ENCODE measurements at places on chromosomes 7 and 10.

DNA sequence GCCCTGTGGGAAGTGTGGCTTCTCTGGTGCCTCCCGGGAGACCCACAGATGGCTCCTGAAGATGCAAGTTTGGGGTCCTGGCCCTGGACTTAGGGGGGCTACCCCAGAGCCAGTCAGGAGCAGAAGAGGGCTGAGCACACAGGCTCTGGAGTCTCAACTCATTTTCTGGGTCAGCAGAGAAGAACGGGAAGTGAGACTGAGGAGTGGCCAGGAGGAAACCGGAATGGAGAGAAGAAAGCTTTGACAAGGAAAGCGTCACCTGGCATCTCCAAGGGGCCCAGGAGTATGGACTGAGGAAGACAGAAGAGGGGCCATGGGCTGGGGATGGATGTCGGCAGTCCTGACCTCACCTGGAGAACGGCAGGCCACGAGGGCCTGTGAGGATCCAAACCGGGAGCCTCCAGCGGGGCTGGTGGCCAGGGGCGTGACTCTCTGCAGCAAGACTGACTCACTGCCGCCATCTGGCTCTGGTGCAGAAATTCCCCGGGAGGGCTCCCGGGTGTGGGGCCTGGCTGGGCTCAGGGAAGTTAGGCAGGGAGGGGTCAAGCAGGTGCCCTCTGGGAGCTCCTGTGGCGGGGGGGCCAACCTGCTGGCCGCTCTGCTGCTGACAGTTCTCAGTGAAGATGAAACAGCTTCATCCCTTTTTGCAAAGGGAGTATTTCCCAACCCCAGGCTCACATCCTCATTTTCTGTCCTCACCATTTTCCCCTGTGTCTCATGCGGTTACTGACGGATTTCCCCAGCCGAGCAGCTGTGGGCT is 23.6 kb downstream of the DAGLB start:
- peak; percentile 23 for DNase-seq

GRCh38 chr7:130695840-130696239 is 9.5 kb upstream of the TSGA13 start:
- DNase-seq = peak; percentile 47

DNA sequence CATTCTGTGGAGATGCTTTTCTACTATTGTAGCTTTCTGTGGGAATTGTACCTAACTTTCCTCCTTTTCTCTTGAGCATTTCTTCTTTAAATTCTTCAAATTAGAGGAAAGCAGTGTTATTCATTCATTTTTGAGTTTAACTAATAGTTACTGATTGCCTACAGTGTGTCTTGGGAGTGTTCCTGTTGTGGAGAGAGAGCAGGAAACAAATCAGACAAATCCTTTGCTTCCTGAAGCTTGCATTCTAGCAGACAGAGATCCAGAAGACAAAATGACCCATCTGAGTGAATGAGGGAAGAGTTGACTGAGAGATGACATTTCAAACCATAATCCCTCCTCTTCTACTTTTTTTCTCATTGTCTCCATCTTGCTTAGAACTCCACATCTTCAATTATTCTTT is 170.4 kb downstream of the SUGCT start:
- DNase-seq = no peak

GRCh38 chr7:148712678-148713329 is 14.1 kb downstream of the CUL1 start:
- DNase-seq = peak; percentile 7

GRCh38 chr7:116549370-116549769 is 24.5 kb downstream of the CAV1 start:
- no peak for DNase-seq

DNA sequence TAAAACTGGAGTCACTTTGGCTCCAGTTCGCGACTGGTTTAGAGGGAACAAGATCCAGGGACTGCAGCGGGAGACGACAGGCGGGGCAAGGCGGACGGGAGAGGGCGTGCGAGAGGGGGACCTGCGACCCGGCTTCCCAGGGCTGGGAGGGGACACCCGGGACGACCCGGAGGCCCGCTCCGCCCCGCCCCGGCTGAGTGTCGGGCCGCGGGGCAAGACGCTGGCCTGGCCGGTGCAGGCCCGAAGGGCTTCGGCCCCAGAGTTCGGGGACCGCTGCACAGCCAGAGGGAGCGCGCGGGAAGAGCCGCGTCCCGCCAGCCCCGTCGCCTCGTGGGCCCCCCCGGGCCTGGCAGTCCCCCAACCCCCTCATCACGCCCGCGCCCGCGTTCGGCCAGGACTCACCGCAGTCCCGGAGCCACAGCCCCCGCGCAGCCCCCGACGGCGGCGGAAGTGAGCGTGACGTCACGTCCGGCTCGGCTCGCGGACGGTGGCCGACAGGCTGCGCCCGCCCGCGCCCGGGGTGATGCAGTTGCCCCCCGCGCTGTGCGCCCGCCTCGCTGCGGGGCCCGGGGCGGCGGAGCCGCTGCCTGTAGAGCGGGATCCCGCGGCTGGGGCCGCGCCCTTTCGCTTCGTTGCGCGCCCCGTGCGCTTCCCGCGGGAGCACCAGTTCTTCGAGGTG is at the start of the genes TUBGCP2 and ZNF511:
TSS of gene TUBGCP2 (minus strand) at position 452 of the 679 bp plus-strand sequence. CDS start 5,931 bp downstream, outside the sequence.
TSS of gene ZNF511 (plus strand) at position 494 of the 679 bp plus-strand sequence. CDS start at position 524, 30 bp downstream.
- DNase-seq = peak; percentile 84

- DNase-seq = no peak
These were observed 285.4 kb upstream of the MKI67 start for GRCh38 chr10:128411643-128412042.

- DNase-seq = peak; percentile 68
These were observed 126.5 kb downstream of the ARID5B start for GRCh38 chr10:62027841-62028501.

GRCh38 chr7:38478404-38478803 is 152.8 kb downstream of the AMPH start:
- no peak for DNase-seq

Measured in AG10803 (cell line).